ENCODE measurements at places on chromosomes 6 and 20.

DNA sequence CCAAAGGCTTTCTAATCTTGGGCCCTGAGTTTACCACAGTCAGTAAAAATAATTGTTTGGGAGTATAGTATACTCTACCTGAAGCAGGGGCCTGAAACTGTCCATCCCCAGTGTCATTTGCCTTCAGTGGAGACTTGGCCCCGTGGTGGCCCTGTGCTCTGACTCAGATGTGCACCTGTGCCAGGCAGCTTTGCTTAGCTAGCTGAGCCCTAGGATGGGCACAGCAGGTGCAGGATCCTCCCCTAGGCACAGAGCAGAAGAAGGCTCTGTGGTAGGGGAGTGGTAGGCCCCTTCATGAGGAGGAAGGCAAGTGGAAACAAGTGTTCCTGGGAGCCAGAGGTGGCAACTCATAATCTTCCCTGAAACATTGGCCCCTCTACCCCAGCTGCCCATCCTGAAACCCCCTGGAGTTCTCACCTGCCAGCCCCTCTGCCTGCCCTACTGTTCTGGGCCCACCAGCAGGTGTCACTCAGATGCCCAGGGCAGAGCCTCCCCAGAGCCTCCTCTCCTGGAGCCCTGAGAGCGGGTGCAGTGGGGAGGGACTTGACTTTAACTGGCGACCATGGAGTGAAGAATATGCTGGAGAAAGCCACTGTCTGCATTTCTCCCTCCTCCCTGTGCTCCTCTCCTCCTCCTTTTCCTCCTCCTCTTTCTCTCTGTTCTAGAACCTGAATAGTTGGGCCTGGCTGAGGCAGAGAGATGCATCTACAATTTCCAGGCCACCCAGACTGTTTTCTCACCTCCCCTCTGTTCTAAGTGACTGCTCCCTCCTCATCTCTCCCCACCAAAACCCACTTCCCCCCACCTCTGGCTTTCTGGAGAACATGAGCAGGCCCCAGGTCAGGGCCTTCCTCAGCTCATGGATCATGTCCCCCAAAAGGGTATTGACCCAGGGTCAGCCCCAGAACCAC, 2.9 kb downstream of the CPNE5 start:
- no peak for DNase-seq

- DNase-seq: no peak
Observed at GRCh38 chr6:153162646-153163045, 31.6 kb upstream of the RGS17 start.

DNA sequence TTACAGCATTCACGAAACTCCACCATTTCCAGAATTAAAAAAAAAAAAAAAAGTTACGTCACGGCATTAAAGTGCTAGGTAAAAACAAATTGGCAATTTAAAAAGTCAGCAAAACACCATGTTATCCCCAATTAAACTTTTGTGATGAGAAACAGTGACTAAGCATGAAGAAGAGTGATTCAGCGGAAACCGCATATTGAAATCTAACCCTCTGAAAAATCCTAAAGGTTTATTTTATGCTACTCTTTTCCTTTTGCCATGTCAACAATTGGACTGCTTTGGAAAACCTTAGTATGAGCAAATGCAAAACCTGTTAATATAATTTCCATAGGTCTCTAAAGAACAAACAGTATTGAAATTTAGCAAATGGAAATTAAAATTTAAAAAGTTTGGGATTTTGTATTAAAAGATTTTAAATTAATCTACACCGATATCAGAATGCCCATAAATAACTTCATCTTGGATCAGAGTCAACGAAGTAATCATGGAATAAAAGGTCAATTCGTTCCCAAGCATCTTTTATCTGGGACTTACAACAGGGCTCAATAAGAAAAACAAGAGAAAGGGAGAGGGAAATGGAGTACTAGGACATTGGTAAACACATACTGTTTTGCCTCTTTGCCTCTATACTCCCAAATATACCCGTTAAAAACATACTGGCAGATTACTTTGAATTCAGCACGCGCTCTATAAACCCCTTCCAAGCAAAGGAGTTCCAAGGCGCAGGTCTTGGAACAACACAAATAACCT, 1.1 kb downstream of the FBXO30 start:
- no peak for DNase-seq

GRCh38 chr20:19749618-19750071, 8.4 kb upstream of the RIN2 start:
- no peak for DNase-seq

- DNase-seq: no peak
Observed at GRCh38 chr6:167229586-167229985, 61.5 kb upstream of the UNC93A start.

- no peak for DNase-seq
Observed at GRCh38 chr6:35808688-35809087, 3.5 kb downstream of the LHFPL5 start.

- DNase-seq: no peak
Observed at GRCh38 chr6:18240230-18240629, 24.1 kb downstream of the DEK start.

- no peak for DNase-seq
Observed at GRCh38 chr20:31527266-31527665, 13.0 kb downstream of the HM13 start.

- no peak for DNase-seq
Observed at GRCh38 chr20:43700627-43701026, 26.2 kb downstream of the GTSF1L start.

DNA sequence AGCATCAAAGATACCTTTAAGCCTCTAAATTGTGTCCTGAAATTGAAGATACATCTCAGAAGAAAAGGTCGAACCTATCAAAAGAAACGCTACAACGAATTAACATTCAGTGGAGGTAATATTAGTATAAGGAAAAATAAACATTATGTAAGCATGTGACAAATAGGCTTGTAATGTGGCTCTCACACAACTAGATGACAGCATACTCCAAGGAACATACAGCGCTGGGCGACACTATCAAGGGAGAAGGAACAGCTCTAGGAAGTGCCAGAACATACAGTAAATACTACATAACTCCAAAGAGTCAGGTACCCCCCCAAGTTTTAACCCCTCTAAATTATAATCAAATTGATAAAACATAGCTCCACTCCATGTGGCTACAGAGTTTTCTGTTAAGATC, 103.5 kb downstream of the LAMP5 start:
- peak; percentile 28 for DNase-seq

DNA sequence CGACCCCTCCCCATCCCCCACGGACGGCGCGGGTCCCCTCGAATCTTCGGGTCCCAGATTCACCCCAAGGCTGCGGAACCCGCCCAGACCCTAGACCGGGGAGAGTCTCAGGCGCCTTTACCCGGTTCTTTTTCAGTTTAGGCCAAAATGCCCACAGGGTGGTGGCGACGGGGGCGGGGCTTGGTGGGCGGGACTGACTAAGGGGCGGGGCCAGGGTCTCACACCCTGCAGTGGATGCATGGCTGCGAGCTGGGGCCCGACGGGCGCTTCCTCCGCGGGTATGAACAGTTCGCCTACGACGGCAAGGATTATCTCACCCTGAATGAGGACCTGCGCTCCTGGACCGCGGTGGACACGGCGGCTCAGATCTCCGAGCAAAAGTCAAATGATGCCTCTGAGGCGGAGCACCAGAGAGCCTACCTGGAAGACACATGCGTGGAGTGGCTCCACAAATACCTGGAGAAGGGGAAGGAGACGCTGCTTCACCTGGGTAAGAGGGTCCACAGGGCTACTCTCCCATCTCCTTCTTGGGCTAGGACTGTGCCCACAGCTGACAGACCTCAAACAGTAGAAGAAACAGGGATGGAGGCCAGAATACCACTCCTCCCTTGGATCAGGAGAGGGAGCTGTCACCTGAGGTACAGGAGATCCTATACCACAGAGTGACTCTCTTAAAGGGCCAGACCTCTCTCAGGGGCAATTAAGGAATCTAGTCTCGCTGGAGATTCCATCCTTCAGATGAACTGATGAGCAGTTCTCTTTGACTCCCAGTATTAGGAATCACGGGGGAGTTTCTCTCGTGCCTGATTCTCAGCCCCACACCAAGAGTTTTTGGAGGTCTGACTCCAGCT, 942 bp downstream of the HLA-E start:
- DNase-seq: peak; percentile 76

DNA sequence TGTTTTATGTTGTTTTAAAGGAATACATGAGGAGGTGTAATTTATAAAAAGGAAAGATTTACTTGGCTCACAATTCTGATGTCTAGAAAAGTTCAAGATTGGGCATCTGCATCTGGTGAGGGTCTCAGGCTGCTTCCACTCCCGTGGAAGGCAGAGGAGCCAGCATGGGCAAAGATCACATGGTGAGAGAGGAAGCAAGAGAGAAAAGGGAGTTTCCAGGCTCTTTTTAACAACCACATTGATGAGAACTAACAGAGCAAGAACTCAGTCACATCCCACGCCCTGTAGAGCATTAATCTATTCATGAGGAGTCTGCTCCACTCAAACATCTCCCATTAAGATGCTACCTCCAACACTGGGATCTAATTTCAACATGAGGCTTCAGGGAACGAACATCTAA, 1666.3 kb downstream of the HACE1 start:
- no peak for DNase-seq

DNA sequence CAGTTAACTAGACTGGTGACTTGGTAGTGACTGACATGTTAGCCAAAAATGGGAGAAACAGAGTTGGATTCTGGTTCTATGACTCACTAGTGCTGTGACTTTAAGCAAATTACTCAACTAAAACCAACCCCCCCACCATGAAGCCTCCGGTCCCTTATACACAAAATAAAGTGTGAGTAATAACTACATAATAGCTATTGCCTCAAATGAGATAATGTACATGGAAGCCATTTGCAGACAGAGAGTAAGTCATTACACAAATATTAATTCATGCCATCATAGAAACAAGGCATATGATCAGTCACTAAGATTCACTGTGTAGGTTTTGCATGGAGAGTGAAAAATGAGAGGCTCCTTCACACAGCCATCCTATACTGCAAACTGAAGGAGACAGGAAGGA, 111.9 kb downstream of the HIVEP2 start:
- no peak for DNase-seq

- peak; percentile 11 for DNase-seq
Observed at GRCh38 chr6:137341681-137342195, 122.6 kb upstream of the IFNGR1 start.

DNA sequence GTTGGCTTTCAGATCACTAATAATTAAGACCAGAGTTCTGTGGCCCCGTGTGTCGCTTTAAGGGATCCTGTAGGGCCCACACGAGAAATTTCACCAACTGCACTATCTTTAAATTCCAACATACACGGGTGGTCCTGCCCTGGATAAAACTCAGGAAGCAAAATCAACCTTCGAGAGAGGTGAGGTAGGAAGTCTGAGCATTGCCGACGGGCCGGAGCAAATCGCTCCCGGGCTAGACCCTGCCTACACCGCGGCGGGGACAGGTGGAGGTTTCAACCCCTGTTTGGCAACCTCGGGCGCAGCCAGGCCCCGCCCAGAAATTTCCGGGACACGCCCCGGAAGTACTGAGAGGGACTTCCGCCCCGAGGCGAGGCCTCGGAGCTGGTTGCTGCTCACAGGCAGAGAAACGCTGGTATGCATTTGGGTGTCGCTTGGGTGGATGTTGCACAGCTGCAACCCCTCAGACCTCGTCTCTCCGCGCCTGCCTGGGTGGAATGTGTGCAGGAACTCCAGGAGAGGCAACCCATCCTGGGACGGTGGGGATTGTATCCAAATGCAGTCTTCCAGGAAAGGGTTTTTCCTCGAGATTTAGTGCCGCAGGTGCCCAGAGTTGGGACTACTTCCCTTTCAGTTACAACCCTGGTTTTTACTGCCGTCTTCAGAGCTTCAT, 19.9 kb downstream of the ZKSCAN8 start:
- peak; percentile 69 for DNase-seq

- DNase-seq: no peak
Observed at GRCh38 chr6:43465948-43466347, 10.6 kb upstream of the DLK2 start.

DNA sequence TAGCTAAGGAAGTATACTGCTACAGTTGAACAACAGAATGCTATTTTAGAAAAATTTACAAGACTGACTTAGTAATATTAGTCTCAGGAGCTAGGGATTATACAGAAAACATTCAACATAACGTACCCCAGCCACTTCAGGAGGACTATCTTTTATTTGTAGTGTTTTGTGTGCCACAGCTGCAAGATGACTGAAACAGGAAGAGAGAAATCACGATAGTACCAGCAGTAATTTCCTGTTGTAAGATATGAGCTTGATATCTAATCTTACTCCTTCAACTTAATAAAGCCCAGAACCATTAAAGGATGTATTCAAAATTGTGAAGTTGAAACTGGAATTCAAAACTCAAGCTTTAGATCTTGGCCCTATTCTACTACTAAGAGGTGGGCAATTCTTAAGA, 42.1 kb downstream of the SLC35A1 start:
- DNase-seq: no peak

- DNase-seq: no peak
Observed at GRCh38 chr6:111377558-111378120, 105.4 kb downstream of the REV3L start.

DNA sequence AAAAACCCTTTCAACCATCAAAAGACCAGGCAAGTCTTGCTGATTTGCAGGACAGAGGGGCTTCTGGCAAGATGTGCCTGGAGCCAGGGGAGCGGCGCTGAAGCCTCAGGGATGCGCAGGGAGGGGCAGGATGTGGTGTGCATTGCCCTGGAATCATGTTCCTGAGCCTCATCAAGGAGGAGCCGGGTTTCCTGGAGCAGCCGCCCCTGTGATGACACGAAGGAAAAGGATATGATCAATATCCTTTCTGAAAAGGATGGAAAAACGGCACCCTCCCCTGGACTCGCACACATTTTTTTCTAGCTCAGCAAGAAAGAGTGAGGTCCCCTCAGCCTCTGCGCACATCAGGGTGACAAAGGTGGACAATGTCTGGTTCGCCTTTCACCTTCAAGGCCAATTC, 173.1 kb upstream of the SSTR4 start:
- peak; percentile 27 for DNase-seq

- no peak for DNase-seq
Observed at GRCh38 chr6:166640342-166641043, 13.4 kb upstream of the RPS6KA2 start.

DNA sequence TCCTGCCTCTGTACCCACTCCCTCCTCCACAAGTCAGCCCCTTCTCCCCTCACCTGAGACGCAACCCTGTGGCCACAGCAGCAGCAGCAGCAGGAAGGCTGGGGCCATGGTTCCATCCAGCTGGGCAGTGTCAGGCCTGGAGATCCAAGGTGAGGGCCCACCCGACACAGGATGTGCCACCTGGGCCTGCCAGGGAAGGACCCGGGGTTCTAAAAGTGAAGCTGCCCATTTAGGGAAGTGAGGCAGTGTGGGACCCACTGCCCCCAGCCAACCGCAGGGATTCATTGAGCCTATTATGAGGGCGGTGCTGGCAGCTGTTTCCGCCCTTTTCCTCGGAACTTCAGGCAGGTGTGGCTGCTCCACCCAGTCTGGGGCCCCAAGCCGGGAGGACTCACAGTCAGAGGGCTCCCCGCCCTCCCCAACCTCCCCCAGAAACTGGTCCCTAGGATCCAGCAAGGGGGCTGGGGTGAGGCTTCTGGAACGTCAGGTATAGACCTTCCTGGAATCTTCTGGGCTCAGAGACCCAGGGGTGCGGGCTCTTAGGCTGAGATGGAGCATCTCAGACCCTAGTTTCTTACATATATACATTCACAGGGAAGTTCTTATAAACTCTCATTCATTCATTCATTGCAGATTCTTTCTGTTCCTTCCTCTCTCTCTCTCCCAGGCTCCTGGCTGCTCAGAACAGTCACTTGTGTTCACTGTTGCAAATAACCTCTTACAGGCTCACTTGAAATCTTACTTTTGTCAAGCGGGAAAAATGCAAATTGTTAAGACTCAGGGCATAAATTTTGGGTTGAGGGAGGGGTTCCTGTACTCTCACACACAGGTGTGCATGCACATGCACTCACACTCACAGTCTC, at the start of gene TREML2:
TREML2 (minus strand) TSS at position 249 of the 863 bp plus-strand sequence; CDS start at position 108, 141 bp downstream.
- no peak for DNase-seq
